ENCODE measurements at places on chromosomes 7 and 10.

DNA sequence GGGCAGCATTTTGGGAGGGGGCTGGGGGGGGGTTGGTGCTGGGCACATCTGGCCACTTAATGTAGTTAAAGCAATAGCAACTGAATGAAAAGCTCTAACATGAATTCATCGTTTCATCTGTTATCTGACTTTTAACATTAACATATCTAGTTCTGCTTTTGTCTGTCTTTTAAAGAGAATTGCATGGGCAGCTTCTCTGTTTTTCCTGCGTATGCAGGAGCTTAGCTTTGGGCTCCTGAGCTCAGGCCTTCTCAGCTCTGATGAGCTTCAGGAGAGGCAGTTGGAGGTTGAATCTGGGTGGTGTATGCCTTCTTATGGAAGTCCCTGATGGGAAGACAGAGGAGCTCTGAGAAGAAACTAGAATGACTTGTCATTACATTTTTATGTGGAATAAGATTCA is 58.4 kb downstream of the DNAJB6 start:
- no peak for DNase-seq

DNA sequence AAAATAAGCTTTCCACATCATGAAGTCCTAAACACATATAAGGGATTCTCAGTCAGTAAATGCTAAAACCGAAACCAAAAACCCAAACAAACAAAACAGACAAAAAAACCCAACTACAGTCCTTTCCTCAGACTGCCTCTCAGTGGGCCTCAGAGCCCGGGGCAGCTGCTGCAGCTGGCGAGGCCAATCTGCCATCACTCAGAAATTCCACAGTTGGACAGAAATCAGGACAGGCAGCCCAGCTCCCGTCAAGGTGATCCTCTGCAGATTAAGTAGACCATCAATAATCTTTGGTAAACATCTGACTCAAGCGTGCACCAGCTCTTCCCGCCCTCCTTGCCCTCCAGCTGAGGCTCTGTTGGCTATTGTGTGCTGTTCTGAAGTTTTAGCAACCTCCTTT is 142.2 kb downstream of the ATXN7L1 start:
- DNase-seq: no peak

- DNase-seq: no peak
These were observed 427.9 kb upstream of the CELF2 start for GRCh38 chr10:10589540-10590303.

DNA sequence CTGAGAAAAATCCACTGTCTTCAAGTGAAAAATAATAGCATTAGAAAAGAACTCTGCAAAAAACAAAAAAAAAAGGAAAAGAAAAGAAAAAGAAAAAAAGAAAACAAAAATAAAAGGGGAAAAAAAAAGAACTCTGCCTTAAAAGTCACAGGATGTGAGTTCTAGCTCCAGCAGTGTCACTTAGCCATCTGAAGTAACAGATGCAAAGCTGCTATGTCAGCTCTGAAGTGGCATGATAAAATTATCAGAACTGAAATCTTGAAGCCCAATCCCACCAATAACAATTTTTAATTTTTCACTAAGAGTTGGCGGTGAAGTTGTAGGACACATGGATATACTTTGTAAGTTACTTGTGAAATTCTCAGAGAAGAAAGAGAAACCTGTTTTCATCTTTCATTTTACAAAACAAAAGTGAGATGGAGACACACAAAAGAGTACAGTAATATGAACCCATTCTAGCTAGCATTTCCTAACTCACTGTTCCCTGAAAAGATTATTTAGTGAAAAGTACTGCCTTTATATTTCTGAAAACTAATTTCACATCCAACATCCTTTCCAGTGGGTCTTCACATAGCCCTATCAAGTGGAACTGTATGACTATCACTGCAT is 103.5 kb downstream of the ELAPOR2 start:
- DNase-seq: no peak

- no peak for DNase-seq
These were observed 16.9 kb upstream of the TAX1BP1 start for GRCh38 chr7:27723085-27723484.

DNA sequence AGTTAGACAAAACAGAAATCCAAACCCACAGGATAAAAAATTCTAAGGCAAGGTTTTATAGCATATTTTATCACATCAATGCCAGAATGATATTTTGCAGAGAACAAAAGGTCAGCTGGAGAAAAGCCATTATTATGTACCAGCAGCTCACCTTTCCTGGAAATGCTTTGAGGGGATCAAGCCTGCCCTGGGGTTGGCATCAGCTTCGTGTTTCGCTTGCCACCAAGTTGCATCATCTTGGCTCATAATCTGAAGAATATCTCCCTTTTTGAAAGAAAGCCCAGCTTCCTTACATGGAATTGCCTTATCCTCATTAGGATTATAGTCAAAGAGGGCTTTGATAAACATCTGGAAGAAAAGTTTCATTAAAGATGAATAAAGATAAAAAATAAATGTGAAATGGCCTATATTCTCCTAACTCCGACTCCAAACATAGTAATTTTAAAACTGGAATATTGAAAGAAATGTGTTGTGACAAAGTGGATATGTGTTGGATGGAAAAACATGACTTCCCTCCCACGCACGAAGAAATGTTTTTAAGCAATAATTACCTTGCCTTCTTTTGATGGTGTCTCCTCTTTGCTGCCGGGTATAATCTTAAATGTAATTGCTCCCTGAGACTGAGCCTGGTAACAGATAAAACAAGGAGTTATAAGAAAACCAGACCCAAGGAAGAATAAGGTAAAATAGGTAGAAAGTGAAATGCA is 121.3 kb upstream of the ODAD2 start:
- no peak for DNase-seq

DNA sequence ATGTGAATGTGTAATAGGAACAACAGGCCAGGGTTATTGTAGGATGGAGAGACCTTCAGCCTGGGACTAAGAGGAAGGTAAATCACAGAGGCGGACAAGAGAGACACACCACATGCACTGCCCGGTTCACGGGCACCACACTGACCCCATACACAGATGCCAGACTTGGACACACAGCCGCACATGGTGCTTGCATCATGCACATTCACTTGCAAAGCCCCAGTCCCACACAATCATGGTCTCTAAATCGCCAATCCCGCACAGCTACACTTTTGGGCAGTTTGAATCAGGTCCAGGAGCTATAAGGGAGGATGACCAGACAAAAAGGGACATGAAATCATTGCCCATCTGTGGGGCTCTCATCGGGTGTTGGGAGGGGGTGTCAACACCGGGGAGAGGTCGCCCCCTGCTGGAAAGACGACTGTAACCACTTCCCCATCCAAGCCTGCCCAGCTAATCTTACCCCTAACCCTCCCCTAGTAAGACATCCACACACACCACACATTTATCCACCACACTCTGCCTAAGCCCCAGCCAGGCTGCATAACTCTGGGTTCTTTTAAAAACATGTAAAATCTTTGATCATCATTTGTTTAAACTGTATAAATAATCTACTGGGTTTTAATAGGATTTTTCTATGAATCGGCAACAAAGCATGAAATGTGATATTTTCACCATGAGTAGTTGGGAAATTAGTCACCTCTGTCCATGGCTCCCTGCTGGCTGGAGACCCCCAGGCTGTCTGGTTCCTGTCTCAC is 40.5 kb upstream of the SLF2 start:
- DNase-seq: no peak

DNA sequence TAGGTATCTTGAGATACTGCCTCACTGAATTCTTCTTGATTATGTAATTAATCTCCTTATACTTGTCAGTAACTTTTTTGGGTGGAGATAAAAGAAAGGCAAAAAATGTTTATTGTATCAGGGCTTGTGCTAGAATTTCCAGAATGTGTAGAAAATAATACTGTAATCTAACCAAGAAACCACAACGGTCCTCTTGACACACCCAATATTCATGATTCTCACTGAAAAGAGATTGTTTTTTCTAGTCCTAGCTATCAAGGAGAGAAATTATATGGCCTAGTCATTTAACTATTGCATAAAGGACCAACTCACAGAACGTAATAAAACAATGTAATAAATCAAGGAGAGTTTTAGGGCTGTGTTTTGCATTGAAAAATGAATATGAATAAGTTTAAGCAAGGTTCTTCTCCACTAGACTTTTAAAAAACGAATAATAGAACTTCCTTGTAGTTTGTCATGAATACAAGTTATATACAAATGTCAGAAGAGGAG is 80.0 kb upstream of the STEAP4 start:
- no peak for DNase-seq

DNA sequence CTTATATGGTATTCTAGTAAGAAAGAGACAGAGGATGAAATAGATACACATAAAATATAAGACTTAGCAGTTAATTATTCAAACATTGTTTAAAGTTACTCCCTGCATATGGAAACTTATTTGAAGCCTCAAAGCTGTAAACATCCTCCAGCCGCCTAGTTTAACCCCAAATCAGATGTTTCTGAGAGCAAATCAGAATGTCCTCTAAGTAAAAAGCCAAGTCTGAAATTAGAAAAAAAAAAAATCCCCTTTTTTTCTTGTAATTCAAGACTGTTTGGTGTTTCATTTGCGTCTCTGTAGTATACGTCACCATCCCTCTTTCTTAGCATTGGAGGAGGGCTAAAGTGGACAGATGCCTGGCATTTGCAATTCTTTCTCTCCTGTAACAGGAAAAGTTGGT is 46.4 kb downstream of the TMEM26 start:
- no peak for DNase-seq

GRCh38 chr7:98284335-98285036 is 3.0 kb downstream of the BRI3 start:
- no peak for DNase-seq

DNA sequence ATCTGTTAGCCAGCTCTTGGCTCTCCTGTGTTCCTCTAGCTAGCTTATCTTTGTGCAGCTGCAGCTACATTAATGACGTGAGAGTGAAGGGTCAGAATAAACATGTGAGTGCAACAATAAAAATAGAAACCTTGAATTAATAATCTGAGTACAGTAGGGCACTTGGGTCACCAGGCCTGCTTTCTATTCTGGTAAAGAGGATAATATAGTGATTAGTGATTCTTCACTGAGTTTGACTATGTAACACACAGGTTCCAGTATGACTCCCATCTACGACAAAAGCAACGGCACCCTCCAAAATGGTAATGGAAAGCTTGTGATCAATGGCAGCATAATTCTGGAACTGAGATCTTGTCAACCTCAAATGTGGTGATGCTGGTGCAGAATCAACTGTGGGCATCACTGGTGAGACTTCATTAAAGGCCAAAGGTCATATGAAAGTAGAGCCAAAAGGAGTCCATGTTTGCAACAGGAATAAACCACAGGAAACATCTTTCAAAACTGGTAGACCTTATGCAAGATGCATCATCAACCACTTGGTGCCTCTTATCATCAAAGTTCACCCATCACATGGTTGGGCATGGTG is 77.6 kb downstream of the NRBF2 start:
- no peak for DNase-seq

DNA sequence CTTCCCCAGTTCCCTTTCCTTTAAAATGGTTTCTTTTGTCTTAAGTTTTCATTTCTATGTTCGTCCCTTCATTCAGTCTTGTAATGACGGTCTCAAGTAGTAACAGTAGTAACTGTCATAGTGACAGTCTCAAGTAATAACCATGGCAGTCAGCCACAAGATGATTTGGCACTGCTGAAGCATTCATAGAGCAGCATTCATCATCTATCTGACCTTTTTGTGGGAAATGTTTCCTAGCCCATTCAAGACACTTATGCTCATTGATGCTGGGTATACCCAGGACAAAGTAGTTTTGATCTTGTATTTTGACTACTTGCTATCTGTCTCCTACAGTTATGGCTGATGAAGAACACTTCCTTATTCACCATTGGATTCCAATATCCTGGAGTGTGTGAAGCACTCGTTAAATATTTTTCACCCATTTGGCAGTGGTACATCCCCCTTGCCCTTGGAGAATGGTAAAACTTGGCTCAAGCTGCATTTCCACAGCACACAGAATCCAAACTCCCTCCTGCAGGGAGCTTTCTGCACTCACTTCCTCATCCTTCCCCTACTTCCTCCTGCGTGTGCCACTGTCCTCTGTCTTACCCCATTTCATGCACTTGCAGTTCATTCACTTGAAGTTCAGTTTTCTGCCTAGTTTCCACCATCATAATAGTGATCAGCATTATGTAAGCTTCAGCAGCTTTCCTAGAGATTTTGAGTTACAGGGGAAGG is 19.0 kb downstream of the GIMAP4 start:
- peak; percentile 42 for DNase-seq

DNA sequence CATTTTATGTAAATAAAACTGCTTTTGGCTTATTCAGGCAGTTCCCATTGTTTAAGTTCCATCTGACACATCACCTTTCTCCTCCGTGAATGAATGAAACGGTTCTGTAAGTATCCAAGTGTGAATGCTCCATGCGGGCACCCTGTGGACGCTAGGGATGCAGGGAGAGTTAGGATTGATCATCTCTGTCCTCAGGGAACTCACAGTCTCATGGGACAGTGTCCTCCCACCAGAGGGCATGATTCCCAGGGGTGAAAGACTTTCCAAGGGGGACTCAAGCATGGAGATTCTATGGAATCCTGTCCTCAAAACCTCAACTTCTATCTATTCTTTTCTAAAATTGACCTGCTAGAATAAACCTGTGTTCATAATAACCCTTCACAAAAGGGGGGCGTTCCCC is 98.8 kb downstream of the HECW1 start:
- DNase-seq: no peak

DNA sequence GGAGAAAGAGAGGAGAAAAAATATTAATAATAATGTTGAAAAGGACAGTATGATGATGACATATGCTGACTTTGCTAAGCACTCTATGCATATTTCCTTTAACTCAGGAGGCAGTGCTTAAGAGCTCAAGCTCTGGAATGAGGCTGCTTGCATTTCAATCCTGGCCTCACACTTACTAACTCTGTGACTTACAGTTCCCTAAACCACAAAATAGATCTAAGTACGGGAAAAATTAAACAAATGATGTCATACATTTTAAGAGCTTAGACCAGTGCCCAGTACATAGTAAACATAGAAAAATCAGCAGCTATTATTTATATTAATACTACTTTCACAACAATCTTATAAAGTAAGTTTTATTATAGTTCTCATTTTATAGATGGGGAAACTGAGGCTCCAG is 61.3 kb downstream of the GFRA1 start:
- no peak for DNase-seq

- no peak for DNase-seq
These were observed 72.5 kb downstream of the CHRM2 start for GRCh38 chr7:136940917-136941316.

DNA sequence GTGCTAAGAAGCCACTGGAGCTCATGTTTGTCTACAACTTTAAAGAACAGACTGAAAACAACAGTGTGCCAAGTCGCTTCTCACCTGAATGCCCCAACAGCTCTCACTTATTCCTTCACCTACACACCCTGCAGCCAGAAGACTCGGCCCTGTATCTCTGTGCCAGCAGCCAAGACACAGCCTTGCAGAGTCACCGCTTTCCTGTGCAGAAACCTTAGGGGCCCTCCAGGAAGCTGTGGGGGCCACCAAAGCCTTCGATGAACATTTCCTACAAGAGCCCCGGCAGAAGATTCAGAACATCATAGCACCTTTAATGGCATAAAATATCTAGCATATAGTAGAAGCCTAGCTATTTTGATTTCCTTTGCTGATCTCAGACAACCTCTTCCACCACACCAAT is 88.0 kb upstream of the PRSS58 start:
- no peak for DNase-seq

DNA sequence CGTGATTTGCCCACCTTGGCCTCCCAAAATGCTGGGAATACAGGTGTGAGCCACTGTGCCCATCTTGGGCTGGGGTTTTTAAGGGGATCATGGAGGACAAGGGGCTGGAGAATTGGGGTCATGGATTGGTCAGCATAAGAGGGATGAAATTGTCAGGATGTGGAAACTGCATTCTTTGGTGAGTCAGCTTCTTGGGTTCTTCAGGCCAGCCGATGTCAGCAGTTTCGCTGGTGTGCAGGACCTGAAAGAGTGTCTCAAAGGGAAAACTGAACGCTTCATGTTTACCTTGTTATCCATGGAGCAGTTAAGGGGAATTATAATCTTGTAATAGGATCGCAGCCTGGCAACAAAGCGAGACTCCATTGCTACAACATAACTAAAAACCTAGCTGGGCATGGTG is 13.0 kb downstream of the GALNT17 start:
- DNase-seq: no peak
